ENCODE measurements at places on chromosomes 12 and 14. TPM values are rescaled to one million over a fixed set of nuclear protein-coding genes. Genes with fewer than 3 reads are reported as not detected.

The ADCY6 gene
- 11.8 TPM for total RNA-seq

The CCDC38 gene
- not detected for total RNA-seq

The BHLHE41 gene
- total RNA-seq, result 3.7 TPM

The SALL2 gene
- total RNA-seq, result 281 TPM

The MYL2 gene
- not detected for total RNA-seq

The TBX3 gene
- total RNA-seq, result 0.35 TPM

The TAS2R14 gene
- total RNA-seq, result 5.9 TPM

The PGF gene
- 6.3 TPM for total RNA-seq

The HSP90AA1 gene
- total RNA-seq, result 1,576 TPM

The GOLGA3 gene
- total RNA-seq, result 57.8 TPM

The KCNC2 gene
- total RNA-seq, result 0.10 TPM

The ACSS3 gene
- 28.9 TPM for total RNA-seq

The KRT74 gene
- not detected for total RNA-seq

The PFDN5 gene
- 199 TPM for total RNA-seq

The PTGER2 gene
- total RNA-seq, result 1.3 TPM

The GLIPR1L1 gene
- total RNA-seq, result not detected

The DNAI7 gene
- not detected for total RNA-seq

The CTSG gene
- not detected for total RNA-seq

The RBMS2 gene
- 13.1 TPM for total RNA-seq

The PYGL gene
- 93.8 TPM for total RNA-seq

The CCDC184 gene
- total RNA-seq, result 3.7 TPM

The ESRRB gene
- total RNA-seq, result 0.52 TPM

The TXNDC16 gene
- 13.6 TPM for total RNA-seq

The FZD10 gene
- 0.35 TPM for total RNA-seq

The INHBC gene
- not detected for total RNA-seq

The BDKRB2 gene
- 0.54 TPM for total RNA-seq

The BAG5 gene
- total RNA-seq, result 29.2 TPM

The RNASE2 gene
- not detected for total RNA-seq

The IAPP gene
- total RNA-seq, result not detected

The DUSP6 gene
- 153 TPM for total RNA-seq

The PLEKHD1 gene
- 0.28 TPM for total RNA-seq

The EMP1 gene
- total RNA-seq, result not detected

The TPPP2 gene
- not detected for total RNA-seq

The RERGL gene
- total RNA-seq, result not detected

The RAD51AP1 gene
- total RNA-seq, result 75.2 TPM

The HSPA2 gene
- total RNA-seq, result 114 TPM

The STYK1 gene
- total RNA-seq, result 1.8 TPM

The PLEK2 gene
- not detected for total RNA-seq

The TMEM119 gene
- total RNA-seq, result 0.35 TPM

The KRT5 gene
- total RNA-seq, result not detected

The RITA1 gene
- 33.0 TPM for total RNA-seq

The HSPB8 gene
- 4.7 TPM for total RNA-seq

The YLPM1 gene
- 58.4 TPM for total RNA-seq

The RAD9B gene
- not detected for total RNA-seq

The ADGRD1 gene
- total RNA-seq, result 0.08 TPM

The CCDC198 gene
- total RNA-seq, result not detected

The SYCP3 gene
- total RNA-seq, result 0.07 TPM

The UNC79 gene
- 3.6 TPM for total RNA-seq

The OR4E2 gene
- not detected for total RNA-seq

The BIN2 gene
- total RNA-seq, result 0.23 TPM

The RNASE7 gene
- not detected for total RNA-seq

The GPR135 gene
- 2.2 TPM for total RNA-seq

The MEG3 gene
- total RNA-seq, result not detected

The OAS3 gene
- 2.6 TPM for total RNA-seq

The EPYC gene
- not detected for total RNA-seq
